ENCODE measurements at places on chromosomes 11 and 22.

GRCh38 chr11:43790444-43790794 is 90.2 kb upstream of the ALKBH3 start:
- no peak for DNase-seq

DNA sequence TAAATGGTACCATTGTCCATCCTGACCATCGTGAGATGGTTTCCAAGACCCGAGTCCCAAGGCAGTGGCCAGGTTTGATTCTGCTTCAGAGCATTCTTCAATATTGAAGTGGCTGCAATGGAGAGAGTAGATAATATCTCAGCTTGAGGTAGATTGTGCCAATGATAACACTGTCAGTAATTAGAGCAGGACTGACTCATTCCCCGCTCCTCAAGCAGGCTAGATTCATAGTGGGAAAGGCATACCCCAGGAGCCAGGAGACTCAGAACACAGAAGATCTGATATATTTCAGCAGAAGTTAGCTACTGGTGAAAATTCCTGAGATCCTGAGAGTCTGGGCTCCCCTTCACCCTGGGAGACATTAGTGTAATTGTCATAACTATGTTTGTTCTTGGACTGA is 55.6 kb upstream of the LARGE1 start:
- no peak for DNase-seq

DNA sequence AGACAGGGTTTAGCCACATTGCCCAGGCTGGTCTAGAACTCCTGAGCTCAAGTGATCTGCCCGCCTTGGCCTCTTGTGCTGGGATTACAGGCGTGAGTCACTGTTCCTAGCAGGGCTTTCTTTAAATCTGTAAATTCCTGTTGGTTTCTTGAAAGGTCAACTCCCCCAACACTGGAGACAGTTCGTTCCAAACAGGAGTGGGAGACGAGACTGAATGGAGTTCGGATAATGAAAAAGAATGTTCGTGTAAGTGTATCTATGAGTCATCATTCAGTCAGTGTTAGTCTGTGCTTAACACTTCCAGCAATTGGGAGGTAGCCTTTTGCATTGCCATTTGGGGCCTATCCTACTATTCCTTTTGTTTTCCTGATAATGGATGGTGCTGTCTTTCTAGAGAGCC is 10.0 kb upstream of the BACE1-AS start:
- peak; percentile 74 for DNase-seq

- DNase-seq, result no peak
These were observed at the start of gene MYEOV for GRCh38 chr11:69293819-69294505. MYEOV (plus strand) TSS chr11:69294155; CDS start chr11:69295355, 1,200 bp downstream.

GRCh38 chr11:111523343-111523742 is 8.8 kb downstream of the HOATZ start:
- DNase-seq, result no peak
